ENCODE measurements at places on chromosomes 16 and 17.

GRCh38 chr17:69593351-69593715, 178.8 kb downstream of the MAP2K6 start:
- DNase-seq = no peak

DNA sequence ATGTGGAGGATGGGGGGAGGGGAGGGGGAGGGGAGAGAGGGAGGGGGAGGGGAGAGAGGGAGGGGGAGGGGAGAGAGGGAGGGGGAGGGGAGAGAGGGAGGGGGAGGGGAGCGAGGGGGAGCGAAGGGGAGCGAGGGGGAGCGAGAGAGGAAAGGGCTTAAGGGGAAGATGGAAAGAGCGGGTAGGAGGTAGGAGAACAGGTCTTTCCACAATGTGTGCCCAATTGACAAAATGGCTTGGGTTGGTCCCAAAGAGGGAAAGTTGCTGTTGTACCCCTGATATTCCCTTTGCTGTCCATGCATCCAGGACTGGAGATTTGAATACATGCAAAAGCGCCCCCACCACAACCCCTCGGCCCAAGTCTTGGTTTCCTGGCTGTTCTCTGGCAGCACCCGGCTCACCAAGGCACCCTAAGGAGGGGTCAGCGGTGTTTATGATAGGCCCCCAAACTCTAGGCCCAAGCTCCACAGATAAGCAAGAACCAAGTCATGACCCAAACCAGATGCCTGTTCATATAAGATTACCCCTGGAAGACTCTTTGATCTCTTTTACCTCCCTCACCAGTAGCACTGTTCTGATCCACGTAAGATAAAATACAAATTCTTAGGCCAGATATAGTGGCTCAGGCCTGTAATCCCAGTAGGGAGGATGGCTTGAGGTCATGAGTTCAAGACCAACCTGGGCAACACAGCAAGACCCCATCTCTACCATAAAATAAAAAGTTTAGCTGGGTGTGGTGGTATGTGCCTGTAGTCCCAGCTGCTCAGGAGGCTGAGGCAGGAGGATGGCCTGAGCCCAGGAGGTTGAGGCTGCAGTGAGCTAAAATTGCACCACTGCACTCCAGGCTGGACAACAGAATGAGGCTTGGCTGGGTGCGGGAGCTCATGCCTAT, 119.6 kb downstream of the ZFHX3 start:
- DNase-seq = no peak

- no peak for DNase-seq
Measured at GRCh38 chr17:76087531-76087930, 8.5 kb downstream of the ZACN start.

- DNase-seq = no peak
Measured at GRCh38 chr17:72719578-72720493, 372.7 kb downstream of the SLC39A11 start.

DNA sequence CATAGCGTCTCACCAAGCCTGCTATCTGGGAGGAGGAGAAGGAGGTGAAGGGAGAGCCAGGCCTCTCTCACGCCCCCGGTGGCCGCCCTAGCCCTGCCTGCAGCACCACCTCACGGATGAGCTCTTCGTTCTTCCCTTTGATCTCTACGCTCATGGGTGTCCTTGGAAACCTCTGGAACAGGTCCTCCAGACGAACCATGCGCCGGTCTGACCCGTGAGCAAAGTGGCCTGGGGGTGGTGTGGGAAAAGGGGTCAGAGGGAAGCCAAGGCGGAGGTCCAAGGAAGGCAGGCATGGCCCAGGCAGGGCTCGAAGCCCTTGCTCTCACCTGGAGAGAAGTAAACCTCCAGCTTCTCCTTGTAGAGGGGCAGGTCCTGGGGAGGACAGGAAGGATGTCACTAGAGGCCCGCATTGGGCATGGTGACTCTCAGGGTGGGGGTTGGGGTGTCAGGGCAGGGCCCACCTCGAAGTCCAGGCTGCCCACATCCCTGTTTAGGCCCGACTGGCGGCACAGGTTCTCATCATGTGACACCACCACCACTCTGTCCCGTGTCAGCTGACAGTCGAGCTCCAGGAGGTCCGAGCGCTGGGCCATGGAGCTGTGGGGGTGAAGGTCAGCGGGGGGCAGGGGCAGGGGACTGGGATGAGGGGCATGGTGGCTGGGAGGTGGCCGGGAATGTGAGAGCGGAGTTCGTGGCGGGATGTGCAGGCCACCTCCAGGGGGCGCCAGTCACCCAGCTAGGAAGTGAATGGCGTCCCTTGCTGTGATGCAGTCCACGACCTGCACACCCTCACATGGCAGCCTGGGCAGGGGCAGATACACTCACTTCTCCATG, 923 bp downstream of the GDPD3 start:
- DNase-seq = peak; percentile 75

DNA sequence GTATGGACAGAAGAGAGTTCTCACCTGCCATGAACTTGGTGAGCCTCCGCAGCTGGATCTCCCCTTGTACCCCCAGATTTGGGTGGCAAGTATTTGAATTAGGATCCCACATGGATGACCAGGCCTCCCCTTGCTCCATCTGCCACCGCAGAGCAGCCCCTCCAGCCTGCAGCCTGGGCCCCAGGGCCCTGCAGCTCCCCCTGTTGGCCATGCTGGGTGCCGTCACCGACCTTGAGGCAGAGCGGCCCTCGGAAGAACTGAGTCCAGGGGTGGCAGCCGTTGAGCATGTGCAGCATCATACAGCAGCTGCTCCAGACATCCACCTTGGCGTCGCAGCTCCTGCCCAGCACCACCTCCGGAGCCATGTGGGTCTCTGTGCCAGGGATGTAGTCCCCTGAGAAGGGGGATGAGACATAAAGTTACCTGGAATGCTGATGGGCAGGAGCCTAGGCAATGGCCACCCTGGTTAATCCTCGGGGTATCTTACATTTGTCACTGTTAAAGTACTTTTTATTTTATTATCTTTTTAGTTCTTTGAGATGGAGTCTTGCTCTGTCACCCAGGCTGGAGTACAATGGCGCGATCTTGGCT, 9.0 kb upstream of the SPATA32 start:
- peak; percentile 66 for DNase-seq

- no peak for DNase-seq
Measured at GRCh38 chr17:61353615-61354014, 46.0 kb upstream of the TBX2 start.

DNA sequence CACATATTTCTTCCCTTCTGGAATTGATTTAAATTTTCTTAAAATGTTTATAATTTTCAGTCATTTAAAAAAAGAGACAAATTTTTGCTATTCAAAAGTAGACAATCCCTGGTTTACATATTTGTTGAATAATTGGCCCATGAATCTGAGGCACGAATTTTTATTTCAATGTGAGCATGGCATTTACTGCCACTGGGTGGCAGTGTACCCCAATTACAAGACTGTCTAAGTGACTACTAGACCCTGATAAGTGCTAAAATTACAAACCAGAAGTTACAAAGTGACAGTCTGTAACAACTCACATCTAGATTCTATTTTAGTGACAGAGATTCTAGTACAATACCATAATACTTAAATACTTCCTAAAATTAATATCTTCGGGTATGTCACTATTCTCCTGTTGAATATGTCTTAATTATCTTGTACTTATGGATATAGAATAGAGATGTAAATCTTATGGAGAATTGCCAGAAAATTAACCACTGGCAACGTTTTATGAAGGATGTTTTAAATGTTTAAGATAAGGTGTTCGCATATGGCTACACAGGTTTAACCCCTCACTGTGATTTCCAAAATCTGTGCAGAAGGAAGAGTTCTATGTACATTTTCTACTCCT, 235.8 kb downstream of the MAP2K4 start:
- DNase-seq = peak; percentile 31

DNA sequence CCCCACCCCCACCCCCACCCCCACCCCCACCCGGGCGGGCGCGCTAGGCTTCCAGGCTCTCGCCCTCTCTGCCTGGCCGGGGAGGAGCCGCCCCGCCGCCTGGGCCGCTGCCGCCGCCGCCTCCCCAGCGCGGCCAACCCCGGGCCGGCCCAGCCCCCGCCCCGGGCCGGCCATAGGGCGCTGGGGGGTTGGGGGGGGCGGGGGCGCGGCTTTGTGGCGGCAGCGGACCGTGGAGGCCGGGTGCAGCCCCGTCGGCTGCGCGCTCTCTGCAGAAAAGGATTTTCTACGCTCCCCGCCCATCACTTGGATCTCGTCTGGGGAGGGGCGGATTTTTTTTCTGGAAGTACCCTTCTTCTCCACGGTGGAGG, 230.9 kb downstream of the MRTFB start:
- DNase-seq = peak; percentile 57

DNA sequence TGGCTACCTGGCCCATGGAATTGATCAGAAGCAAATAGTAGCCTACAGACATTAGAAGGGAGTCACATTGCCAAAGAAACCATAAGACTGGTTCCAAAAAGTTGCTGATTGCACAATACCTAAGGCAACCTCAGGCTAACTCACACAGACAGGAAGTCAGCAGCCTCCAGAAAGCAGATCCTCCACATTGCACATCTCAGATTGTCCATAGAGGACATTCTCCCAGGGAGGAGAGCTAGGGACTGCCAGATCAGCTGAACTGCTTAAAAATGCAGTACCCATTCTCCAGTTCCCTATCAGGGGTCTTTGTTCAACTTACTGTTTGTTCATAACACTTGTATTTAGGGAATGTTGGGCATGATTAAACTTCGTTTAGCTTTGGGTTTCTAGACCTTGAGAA, 4.2 kb downstream of the CCL3 start:
- DNase-seq = no peak

- DNase-seq = no peak
Measured at GRCh38 chr16:70572050-70572925, 48.7 kb downstream of the SF3B3 start.

- DNase-seq = no peak
Measured at GRCh38 chr17:16391451-16391850, 10.6 kb downstream of the UBB start.

DNA sequence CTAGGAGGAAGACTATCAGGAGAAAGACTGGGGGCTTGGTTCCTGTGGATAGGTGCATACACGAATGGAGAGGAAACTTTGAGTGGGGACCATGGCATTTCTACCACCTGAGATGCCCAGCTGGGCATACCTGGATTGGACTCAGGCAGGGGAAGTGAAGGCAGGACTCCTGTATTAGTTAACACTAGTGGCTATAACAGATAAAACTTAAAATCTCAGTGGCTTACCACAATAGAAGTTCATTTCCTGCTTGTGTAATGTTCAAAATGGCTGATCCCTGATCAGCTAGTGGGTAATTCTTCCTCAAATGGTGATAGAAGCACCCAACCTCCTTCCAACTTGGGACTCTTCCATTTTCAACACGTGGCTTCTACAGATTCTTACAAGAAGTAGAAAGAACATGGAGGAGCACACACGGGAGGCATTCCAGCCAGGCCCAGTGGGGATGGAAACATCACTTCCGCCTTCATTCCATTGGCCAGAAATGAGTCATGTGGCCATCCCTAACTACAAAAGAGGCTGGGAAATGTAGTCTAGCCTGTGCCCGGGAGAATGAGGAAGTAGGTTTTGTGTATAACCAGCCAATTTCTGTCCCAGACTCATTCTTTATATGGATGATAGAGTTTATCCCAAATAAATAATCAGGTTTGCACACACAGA, 112.1 kb downstream of the UTP18 start:
- peak; percentile 30 for DNase-seq

- no peak for DNase-seq
Measured at GRCh38 chr16:66376114-66376513, 9.6 kb downstream of the CDH5 start.

GRCh38 chr17:55625521-55625920, 97.1 kb downstream of the TMEM100 start:
- DNase-seq = no peak

- DNase-seq = no peak
Measured at GRCh38 chr17:30780343-30780742, 44.1 kb downstream of the CRLF3 start.

DNA sequence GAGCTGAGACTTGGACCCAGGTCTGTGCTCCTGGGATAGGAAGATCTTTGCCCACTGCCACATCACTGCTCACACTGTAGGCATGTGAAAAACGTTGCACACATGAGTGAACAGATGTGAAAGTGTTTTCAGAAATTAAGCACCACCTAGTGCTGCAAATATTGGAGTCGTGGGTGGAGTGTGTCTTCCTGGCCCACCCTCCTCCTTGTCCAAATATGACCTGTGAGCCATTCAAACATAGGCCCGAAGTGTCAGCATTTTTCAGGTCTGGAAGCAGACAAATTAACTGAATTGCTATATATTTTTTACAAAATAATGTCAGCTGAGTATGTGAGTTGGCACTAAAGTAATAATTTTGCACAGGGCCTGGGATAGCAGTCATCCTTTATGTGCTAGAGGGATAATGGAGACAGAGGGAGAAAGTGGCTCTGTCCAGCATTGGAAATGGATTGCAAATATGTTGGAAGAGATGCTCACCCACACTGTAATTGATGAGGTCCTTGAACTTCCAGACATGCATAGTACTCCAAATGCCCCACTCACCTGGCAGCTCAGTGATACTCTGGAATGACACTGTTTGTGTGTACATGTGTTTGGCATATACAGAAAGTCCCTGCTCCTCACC, 58.7 kb downstream of the ACSM1 start:
- no peak for DNase-seq

DNA sequence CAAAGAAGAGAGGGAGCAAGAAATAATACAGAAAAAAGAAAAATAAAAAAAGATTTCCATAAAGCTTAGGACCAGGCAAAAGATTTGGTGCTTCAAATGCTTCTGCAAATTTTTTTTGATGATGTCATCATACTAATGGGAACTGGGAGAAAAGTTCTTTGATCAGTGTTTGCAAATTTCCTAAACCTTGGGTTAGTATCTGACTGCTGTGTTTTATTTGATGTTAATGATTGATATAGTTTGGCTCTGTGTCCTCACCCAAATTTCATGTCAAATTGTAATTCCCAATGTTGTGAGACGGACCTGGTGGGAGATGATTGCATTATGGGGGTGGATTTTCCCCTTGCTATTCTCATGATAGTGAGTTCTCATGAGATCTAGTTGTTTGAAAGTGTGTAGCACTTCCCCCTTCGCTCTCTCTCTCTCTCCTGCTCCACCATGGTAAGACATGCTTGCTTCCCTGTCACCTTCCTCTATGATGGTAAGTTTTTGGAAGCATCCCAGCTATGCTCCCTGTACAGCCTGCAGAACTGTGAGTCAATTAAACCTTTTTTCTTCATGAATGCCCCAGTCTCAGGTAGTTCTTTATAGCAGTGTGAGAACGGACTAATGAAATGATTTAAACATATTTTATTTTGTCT, 72.6 kb downstream of the TMEM100 start:
- no peak for DNase-seq

GRCh38 chr16:49856672-49857330, 889 bp upstream of the ZNF423 start:
- DNase-seq = peak; percentile 85

DNA sequence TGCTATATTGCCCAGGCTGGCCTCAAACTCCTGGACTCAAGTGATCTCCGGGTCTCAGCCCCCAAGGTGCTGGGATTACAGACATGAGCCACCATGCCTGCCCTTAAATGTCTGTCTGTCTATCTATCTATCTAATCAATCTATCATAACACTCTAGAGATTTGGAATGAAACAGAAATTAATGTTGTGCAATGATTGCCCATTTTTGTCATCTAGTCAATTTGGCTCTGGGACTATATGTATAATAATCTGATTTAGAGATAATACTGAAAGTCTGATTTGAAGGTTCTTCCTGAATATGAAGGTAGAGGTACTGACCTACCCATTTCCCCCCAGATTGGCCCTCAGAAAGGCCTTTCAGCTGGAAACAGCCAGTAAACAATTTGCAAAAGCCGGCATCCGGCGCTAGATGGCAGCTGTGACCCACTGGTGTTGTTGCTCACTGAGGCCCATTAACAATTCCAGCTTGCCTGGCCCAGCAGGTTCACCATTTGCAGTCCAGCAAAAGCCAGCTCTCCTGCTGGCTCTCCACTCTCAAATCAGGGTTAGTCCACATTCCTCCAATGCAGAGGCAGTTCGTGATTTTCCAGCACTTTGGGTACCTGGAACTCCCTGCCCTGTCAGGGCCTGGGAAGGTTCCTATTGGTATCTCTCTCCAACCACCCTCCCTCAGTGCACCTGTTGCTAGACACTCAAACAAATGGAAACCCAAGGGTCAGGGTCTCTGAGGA, 22.9 kb upstream of the C16orf87 start:
- DNase-seq = peak; percentile 76
